D721Med (cell line): ENCODE measurements at places on chromosomes 7 and 10.

GRCh38 chr7:127245607-127246006 lies 7.1 kb downstream of the GRM8 start:
- no peak for DNase-seq

DNA sequence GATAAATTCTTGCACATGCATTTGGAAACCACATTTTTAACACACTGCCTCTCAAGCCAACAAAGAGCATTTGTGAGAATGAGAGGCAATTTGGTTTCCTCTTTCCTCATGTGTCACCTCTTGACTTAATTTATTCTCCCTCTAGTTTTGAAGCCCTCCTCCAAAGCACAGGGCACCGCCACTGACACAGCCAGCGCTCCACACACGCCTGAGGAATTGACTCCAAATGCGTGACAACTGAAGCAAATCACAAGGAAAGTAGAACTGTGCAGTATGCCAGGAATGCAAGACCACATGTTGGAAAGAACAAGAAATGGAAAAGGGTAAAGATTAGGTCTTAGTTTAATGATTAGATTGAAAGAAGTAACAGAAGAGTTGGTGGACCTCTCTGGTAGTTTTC lies 173.3 kb downstream of the LSM5 start:
- no peak for DNase-seq

GRCh38 chr7:87505557-87506245 lies 30.2 kb upstream of the ABCB4 start:
- no peak for DNase-seq

DNA sequence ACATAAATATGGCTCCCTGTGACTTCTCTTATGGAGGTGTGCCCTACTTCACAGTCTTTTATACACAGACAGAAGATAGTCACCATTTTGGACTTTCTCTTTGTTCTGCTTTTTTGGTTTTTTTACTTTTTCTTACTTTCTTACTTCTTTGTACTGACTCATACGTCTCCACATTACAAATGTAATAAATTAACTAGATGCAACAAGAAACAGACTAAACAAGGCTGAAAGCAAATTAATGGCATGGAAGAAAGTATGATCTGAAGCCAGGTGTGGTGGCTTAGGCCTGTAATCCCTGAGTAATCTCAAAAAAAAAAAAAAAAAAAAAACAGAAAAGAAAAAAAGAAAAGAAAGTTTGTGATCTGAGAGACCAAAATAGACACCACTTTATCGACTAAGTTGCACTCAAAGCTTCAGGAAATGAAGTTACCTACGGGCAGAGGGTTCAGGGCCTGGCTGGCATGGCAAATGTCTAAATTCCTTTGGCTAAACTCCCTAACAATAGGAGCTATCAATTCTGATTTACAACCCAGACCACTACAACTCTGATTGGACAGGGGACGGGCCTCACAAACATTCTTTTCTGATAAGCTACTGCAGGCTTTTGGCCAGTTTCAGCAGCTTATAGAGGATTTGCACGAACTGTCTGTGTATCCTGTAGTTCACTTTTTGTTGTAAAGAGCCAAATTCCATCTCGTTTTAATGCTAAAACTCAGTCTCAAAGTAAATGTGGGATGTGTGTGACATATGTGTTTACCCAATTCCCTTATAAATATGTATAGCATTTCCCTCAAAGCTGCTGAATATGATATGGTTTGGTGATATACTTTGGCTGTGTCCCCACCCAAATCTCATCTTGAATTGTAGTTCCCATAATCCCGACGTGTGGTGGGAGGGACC lies 129.1 kb downstream of the SEPTIN14 start:
- DNase-seq: no peak

- no peak for DNase-seq
These were observed 107.3 kb upstream of the KDM7A start for GRCh38 chr7:140284062-140284461.

- DNase-seq: no peak
These were observed 563 bp downstream of the STAM start for GRCh38 chr10:17644485-17644943.

GRCh38 chr10:117552156-117552631 lies 9.6 kb downstream of the EMX2 start:
- no peak for DNase-seq

DNA sequence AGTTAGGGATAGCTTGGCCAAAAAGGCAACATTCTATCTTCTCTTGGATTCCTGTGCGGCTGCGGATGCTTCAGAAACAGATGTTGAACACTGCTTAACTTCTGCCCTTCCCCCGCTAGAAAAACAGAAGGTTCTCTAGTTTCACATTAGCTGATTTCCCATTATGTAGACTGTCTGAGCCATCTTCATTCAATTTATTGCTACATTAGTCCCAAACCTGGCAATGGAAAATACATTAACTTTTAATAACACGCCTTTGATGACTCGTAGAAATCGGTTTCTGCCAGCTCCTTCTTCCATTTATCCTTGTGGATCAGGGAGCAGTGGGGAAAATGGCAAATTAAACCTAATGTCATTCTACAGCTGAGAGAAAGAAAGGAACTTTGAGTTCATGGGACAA lies 119.9 kb downstream of the SLC16A9 start:
- no peak for DNase-seq

GRCh38 chr10:112122827-112123226 lies 60.7 kb downstream of the GPAM start:
- no peak for DNase-seq

DNA sequence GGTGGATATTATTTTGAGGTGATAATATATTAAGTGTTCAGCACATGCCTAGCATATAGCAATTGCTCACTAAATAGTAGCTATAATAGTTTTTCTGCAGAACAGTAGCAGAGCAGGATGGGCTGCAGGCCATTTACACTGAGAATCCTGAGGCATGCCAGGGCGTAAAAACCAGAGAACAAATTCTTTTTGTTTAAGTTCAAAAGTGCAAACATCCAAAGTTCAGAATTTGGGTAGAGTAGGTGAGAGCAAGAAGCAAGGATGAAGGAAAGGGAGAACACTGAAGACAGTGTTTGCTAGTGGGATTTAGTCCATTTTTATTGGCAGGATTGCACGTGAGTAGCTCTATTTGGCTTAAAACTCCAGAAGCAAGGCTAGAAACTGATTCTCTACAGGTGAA lies 72.0 kb upstream of the RHOBTB1 start:
- no peak for DNase-seq

- no peak for DNase-seq
These were observed 190.2 kb downstream of the REEP3 start for GRCh38 chr10:63711361-63711760.

GRCh38 chr10:106436123-106436715 lies 728.3 kb downstream of the SORCS1 start:
- no peak for DNase-seq

- no peak for DNase-seq
These were observed 64.9 kb downstream of the CELF2 start for GRCh38 chr10:11082526-11082925.

- no peak for DNase-seq
These were observed 2.6 kb downstream of the TMEM243 start for GRCh38 chr7:87216701-87217508.
